ENCODE measurements at places on chromosomes 1 and 21. TPM values are rescaled to one million over a fixed set of nuclear protein-coding genes. Genes with fewer than 3 reads are reported as not detected.
A peak's percentile ranks its signal among the peaks of the same experiment; 100 is the strongest.

- no peaks in the 10 kb centered on the region for H3K27me3 ChIP-seq
- peak overlapping the region; percentile 69 for H3K27ac ChIP-seq
- peaks cover 35% of the 10 kb centered on the region for H3K36me3 ChIP-seq
- H3K4me1 ChIP-seq, result peaks cover 6% of the 10 kb centered on the region
- DNase-seq, result peak; percentile 56
Observed at GRCh38 chr1:28580722-28581530, 11.1 kb upstream of the RAB42 start.

DNA sequence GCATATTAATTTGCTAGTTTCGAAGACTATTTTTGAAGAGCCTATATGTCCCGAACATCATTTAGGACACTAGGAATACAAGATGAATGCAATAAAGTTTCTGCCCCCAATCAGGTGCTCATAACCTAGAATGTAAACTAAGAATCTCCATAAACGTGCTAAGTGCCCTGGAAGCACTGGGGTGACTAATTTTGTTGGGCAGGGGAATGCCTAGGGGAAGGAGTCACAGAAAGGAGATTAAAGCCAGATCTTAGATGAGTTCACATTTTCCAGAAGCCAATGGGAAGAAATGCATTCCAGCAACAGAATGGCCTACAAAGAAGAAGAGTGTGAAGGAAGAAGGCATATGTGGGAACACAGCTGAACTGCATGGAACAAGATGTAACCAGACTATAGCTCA, 19.5 kb downstream of the SCYL3 start:
- H3K27me3 ChIP-seq, result no peaks in the 10 kb centered on the region
- peaks cover 28% of the 10 kb centered on the region for H3K36me3 ChIP-seq
- peaks cover 9% of the 10 kb centered on the region for H3K4me1 ChIP-seq
- DNase-seq, result peak; percentile 84
- H3K4me3 ChIP-seq, result no peak overlapping the region

DNA sequence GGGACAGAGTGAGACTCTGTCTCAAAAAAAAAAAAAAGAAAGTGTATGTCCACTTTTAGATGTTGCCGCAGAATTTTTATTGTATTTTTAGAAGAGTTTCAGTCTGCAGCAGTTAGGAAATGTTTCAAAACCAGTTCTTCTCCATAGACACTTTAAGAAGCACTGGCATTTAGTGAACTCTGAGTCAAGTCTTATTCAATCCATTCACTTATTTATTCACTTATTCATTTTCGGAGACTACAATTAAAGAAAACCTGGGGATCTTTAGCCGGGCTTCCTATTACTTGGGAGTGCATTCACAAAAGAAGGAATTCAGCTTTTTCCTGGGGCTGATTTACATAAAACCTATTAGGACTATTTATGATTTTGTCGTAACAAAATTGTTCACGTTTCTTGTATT, 12.3 kb downstream of the RCAN3 start:
- no peaks in the 10 kb centered on the region for H3K36me3 ChIP-seq
- DNase-seq, result no peak
- H3K4me3 ChIP-seq, result no peak overlapping the region
- H3K27ac ChIP-seq, result no peak overlapping the region

ANGPTL3 gene
- not detected for total RNA-seq

PIGR gene
- total RNA-seq, result not detected

KIAA0040 gene
- under 0.01 TPM for total RNA-seq

GRCh38 chr1:35264035-35264434, 4.5 kb upstream of the ZMYM4 start:
- H3K4me1 ChIP-seq, result no peaks in the 10 kb centered on the region
- H3K27ac ChIP-seq, result no peak overlapping the region
- H3K36me3 ChIP-seq, result no peaks in the 10 kb centered on the region

DMBX1 gene
- not detected for total RNA-seq

- no peak overlapping the region for H3K4me3 ChIP-seq
- H3K27ac ChIP-seq, result no peak overlapping the region
- no peak for DNase-seq
- H3K4me1 ChIP-seq, result peaks cover 6% of the 10 kb centered on the region
- no peaks in the 10 kb centered on the region for H3K27me3 ChIP-seq
- H3K36me3 ChIP-seq, result peaks cover 14% of the 10 kb centered on the region
Observed at GRCh38 chr1:167949785-167950184, 12.9 kb upstream of the MPC2 start.

LYPD8 gene
- not detected for total RNA-seq

DNA sequence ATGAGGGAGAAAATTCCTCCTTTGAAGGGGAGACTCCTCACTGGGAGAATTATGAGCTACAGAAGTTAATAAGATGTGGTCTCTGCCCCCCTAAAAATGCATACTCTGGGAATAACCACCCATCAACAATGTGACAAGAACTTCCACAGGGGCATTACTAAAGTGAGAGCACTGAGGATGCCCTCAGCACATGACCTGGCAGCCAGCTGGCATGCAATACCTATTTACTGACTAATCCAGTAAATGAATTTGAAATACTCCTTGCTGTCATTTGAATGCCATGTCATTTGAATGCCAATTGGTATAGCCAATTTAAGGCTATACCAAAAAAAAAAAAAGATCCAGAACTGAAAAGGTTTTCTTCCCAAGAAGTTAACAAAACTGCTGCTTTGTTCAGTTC, 30.8 kb downstream of the PLPP3 start:
- H3K36me3 ChIP-seq, result peaks cover 38% of the 10 kb centered on the region
- no peak overlapping the region for H3K4me3 ChIP-seq
- no peak overlapping the region for H3K27ac ChIP-seq
- peaks cover 7% of the 10 kb centered on the region for H3K4me1 ChIP-seq

GRCh38 chr1:47701741-47702515, 264.1 kb downstream of the FOXD2 start:
- H3K4me3 ChIP-seq, result no peak overlapping the region
- H3K36me3 ChIP-seq, result no peaks in the 10 kb centered on the region
- H3K27me3 ChIP-seq, result peaks cover 4% of the 10 kb centered on the region
- no peak for DNase-seq
- H3K4me1 ChIP-seq, result no peaks in the 10 kb centered on the region
- no peak overlapping the region for H3K27ac ChIP-seq

- no peaks in the 10 kb centered on the region for H3K36me3 ChIP-seq
- H3K27ac ChIP-seq, result no peak overlapping the region
- peaks cover 4% of the 10 kb centered on the region for H3K4me1 ChIP-seq
- H3K4me3 ChIP-seq, result no peak overlapping the region
- DNase-seq, result peak; percentile 43
Observed at GRCh38 chr1:12047120-12047876, 15.8 kb upstream of the TNFRSF8 start.

KCNH1 gene
- 0.54 TPM for total RNA-seq

OR14K1 gene
- total RNA-seq, result not detected

GRCh38 chr1:94276988-94277434, 39.6 kb upstream of the ARHGAP29 start:
- H3K4me3 ChIP-seq, result no peak overlapping the region
- no peak for DNase-seq
- H3K36me3 ChIP-seq, result no peaks in the 10 kb centered on the region

- H3K27me3 ChIP-seq, result no peaks in the 10 kb centered on the region
- peaks cover 29% of the 10 kb centered on the region for H3K4me1 ChIP-seq
- H3K4me3 ChIP-seq, result no peak overlapping the region
- no peaks in the 10 kb centered on the region for H3K36me3 ChIP-seq
- DNase-seq, result no peak
- H3K27ac ChIP-seq, result peak overlapping the region; percentile 81
Observed at GRCh38 chr1:30807318-30808066, 49.9 kb upstream of the LAPTM5 start.

DNA sequence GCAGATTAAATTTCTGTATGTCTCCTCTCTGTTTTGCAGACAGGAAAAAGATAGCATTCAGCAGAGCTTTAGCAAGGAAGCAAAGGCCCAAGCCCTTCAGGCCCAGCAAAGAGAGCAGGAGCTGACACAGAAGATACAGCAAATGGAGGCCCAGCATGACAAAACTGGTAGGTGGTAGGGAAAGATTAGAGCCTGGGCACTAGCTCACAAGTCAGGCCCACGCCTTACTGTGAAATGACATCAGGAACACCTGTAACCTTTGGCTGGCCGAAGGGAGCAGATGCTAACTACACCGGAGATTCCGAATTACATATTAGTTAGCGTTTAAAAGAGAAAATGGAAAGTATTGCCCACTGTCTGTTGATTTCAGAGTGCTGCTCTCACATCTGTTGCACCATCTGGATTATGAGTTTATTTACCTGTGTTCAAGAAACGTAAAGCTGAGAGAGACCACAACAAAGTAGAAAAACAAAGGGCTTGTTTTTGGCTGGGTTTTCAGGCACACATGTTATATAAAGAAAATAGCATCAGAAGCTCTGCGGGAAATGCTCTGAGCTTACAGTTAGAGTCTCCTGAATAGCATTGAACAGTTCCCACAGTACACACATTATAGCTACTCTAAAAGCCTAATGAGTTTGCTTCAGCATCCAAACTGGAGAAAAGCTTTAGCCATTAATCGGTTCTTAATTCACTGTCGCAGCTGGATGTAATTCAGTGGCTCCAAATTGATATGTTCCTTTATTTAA, 160.0 kb downstream of the SDCCAG8 start:
- H3K27me3 ChIP-seq, result no peaks in the 10 kb centered on the region
- H3K4me1 ChIP-seq, result no peaks in the 10 kb centered on the region
- DNase-seq, result no peak
- no peak overlapping the region for H3K4me3 ChIP-seq

DNA sequence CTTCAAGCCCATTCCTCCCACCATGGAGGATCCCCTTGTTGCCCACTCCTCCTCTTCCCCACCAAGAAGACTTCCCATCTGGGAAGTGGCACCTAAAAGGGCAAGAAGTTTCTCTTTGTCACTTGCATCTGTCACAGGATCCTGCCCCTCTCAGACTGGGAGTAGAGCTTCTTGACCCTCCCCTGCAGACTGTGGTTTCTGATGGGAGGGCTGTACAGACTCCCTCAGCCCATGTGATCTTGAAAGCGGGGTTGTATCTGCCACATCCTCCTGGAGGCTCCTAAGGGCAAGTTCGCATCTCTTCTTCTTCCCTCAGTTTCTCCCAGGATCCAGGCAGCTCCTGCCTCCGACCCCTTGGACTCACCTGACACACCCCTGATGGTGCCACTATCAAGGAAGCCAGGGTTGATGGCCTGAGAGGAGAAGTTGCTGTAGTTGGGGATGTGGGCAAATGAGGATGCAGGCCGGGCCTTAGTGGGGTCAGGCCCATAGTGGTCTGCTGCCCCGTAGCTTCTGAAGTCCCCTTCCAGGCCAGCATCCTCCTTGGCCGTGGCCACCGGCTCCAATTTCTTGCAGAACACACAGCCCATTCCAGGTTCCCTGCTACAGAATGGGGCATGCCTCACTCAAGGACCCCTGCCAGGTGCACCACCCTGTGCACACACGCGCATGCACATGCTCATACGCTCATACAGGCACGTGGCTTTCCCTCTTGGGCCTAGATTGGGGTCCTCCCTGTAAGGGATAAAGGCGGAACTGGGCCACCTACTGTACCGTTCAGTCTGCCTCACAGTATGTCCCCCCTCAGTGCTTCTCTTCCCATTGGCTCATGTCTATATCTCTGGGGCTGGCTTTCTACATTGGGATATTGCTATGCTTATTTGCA, 11.4 kb downstream of the FGR start:
- H3K27me3 ChIP-seq, result peaks cover 20% of the 10 kb centered on the region
- no peaks in the 10 kb centered on the region for H3K4me1 ChIP-seq
- no peak overlapping the region for H3K27ac ChIP-seq

- peak; percentile 3 for DNase-seq
- no peaks in the 10 kb centered on the region for H3K36me3 ChIP-seq
- H3K27ac ChIP-seq, result no peak overlapping the region
Observed at GRCh38 chr1:101394041-101394440, 157.2 kb downstream of the S1PR1 start.

DNA sequence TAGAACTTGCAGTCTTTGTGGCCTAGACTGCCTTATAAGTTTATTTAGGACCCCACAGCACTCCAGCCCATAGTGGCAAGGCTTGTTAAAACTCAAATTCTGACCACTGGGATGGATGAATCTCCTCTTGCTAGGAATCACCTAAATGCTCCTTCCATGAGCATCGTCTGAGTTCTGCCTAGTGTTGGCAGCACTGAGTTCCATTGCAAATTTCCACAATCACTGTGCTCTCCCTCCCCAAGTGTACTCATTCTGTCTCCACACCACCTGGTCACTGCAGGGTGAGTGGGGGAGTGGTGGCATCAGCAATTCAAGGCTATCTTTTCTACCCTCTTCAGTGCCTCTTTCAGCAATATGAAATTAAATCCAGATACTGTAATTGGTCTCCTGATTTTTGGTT, 46.7 kb upstream of the PTBP2 start:
- H3K27ac ChIP-seq, result no peak overlapping the region
- no peak for DNase-seq
- no peaks in the 10 kb centered on the region for H3K4me1 ChIP-seq
- H3K27me3 ChIP-seq, result no peaks in the 10 kb centered on the region
- H3K36me3 ChIP-seq, result no peaks in the 10 kb centered on the region
- H3K4me3 ChIP-seq, result no peak overlapping the region

DNA sequence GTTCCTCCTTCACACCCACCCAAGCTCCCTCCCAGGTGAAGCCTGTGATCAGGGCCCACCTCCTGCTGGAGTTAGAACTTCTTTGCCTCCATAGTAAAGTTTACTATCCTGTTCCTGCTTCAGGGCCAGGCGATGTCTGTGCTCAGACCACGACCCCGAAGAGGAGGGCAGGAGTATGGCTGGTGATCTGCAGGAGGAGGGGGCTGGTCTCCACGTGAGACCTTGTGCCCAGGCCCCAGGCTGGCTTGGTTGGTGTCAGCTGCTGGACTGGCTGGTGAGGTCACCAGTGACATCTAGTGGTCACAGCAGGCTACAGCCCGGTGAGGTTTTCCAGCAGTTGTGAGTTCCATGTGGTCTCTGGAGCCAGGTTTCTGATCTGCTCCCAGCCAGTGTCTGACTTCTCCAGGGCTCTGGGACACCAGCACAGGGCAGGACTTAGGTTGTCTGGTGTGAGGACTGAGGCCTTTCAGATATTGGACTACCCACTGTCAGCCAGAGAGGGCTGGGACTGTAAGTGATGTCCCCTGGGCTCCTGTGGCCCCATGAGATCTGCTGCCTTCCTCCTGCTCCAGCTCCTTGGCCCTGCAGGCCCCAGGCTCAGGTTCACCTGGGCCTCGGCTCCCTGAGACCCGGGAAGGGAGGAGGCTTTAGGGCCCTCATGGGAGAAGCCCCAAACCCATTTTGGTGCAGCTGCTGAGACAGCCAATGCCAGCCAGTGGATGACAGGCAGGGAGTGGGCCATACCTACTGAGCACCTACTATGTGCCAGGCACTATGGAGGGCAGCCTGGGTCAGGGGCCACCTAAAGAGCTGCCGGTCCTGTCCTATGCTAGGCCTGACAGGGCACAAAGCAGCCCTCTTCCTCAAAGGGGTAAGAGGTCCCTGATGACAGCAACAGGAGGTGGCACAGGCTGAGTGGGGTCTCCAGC, 6.0 kb upstream of the UBL4B start:
- H3K36me3 ChIP-seq, result no peaks in the 10 kb centered on the region
- H3K4me1 ChIP-seq, result no peaks in the 10 kb centered on the region
- H3K27me3 ChIP-seq, result peaks cover 46% of the 10 kb centered on the region
- H3K4me3 ChIP-seq, result no peak overlapping the region
- peak; percentile 69 for DNase-seq
- H3K27ac ChIP-seq, result no peak overlapping the region

LAD1 gene
- total RNA-seq, result under 0.01 TPM

DNA sequence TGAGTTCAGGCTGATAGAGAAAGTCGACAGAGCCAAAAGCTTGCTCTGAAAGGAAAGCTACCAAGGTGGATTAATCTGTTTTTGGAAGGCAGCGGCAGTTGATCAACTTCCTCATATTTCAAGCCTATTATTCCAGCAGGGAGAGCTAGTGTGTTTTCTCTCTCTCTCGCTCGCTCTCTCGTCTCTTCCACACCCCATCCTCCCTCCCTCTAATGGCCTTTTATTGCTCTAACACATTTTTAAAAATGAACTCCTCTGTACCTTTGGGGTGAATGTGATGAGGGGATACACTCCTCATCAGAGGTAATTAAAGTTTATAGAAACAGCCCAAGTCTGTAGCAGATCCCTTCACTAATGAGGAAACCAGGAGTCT, 126.4 kb downstream of the CLIC6 start:
- peak overlapping the region; percentile 83 for H3K27ac ChIP-seq
- no peak overlapping the region for H3K4me3 ChIP-seq
- H3K4me1 ChIP-seq, result peaks cover 24% of the 10 kb centered on the region
- peaks cover 56% of the 10 kb centered on the region for H3K36me3 ChIP-seq
- no peaks in the 10 kb centered on the region for H3K27me3 ChIP-seq
- DNase-seq, result no peak
